Glutamatergic neuron (in vitro differentiated cells): ENCODE measurements at places on chromosomes 2 and 18.

GRCh38 chr18:22971038-22971437, 37.9 kb downstream of the RBBP8 start:
- H3K4me1 ChIP-seq: no peaks in the 10 kb centered on the region
- H3K36me3 ChIP-seq: no peaks in the 10 kb centered on the region
- DNase-seq: no peak
- no peaks in the 10 kb centered on the region for H3K27me3 ChIP-seq
- no peak overlapping the region for H3K27ac ChIP-seq

DNA sequence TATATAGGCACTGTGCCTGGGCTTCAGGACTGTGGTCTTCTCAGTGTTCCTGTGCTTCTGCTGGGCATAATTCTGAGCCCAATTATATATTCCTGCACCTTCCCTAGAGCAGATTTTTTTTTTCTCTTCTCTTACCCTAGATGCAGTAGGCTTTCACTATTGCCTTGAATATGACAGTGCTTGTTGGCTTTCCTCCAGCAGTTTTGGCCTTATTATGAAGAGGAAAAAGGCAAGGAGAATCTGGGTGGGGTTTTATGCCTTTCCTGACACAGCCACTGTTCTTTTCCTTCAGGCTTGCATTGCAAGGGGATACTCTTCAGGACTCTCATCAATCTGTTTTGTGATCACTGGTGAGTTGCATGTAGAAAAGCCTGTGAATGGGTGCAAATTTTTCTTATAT, 221.9 kb upstream of the CELF4 start:
- H3K36me3 ChIP-seq: no peaks in the 10 kb centered on the region
- H3K27ac ChIP-seq: no peak overlapping the region
- H3K4me1 ChIP-seq: no peaks in the 10 kb centered on the region
- H3K27me3 ChIP-seq: no peaks in the 10 kb centered on the region
- H3K4me3 ChIP-seq: no peak overlapping the region

DNA sequence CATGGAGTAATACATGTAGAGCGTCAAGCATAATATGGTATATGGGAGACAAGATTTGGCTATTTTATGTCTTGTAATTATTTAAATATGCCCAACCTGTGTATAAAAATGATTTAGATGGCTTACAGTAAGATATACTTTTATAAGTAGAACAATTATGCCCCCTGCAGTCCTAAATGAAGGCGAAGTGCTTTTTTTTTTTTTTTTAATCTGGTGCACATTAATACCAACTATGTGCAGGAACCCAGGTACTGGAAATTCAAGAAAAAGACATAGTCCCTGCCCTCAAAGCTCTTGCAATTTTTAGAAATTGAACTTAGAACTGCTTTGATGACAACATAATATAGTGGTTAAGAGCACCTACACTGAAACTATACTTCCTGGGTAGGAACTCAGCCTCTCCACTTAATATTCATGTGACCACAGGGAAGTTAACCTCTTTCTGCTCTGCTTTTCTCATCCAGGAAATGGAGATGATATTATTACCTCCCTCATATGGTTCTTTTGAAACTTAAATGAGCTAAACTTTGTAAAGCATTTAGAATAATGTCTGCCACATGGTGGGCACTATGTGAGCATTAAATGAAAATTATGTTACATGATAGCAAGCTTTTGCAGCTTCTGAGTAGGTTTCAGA, 38.1 kb downstream of the AFTPH start:
- no peak for DNase-seq
- no peak overlapping the region for H3K4me3 ChIP-seq
- H3K27me3 ChIP-seq: no peaks in the 10 kb centered on the region
- no peak overlapping the region for H3K27ac ChIP-seq
- H3K4me1 ChIP-seq: no peaks in the 10 kb centered on the region
- H3K36me3 ChIP-seq: no peaks in the 10 kb centered on the region

DNA sequence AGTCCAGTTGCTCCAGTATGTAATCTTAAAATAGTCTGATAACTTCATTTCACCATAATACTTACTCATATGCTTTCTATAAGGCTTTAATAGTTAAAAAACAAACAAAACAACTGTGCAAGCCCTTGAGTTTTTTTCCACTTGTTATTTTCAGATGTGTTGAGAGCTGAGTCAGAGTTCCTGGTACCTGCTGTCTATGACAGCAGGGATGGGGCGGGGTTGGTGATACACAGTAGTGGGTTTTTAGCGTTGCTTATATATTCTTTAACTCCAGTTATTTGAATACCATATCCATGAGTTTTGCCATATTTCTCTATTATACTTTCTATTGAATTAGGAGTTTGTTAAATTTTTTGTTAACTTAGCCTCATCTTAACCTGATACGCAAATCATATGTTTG, 5.0 kb downstream of the NAPG start:
- H3K27me3 ChIP-seq: peaks cover 3% of the 10 kb centered on the region
- peak overlapping the region; percentile 91 for H3K27ac ChIP-seq
- no peaks in the 10 kb centered on the region for H3K36me3 ChIP-seq
- peaks cover 26% of the 10 kb centered on the region for H3K4me1 ChIP-seq

DNA sequence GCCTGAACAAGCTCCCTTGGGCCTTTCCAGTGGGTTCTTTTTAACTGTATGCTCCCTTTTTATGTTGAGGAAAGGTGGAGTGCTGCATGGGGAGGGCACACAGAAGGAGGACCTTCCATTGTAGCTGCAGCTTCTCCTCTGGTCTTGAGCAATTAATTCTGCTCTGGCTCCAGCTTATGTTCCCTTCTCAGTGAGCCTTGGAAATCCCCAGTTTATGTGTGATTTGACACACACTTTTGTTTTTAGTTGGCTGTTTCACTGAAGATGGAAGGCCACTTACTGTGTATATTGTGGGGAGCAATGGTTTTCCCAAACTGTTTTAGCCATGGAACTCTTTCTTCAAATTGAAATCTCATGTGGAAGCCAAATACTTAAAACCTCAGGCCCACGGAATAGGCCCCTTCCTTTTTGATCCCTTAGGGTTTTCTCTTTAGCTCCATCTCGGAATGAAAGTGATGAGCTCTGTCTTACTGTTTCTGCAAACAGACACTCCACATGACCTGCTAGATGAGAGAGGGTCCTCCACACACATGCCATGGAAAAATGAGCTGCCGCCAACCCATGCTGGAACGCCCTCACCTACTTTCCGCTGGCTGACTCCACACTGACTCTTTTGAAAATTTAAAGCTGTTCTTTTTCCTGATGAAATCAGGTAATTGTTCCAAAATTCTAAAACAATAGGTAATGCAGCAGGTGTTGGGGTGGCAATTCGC, 280.9 kb upstream of the SIX2 start:
- no peaks in the 10 kb centered on the region for H3K4me1 ChIP-seq
- DNase-seq: no peak
- no peak overlapping the region for H3K27ac ChIP-seq
- no peaks in the 10 kb centered on the region for H3K36me3 ChIP-seq
- H3K27me3 ChIP-seq: peaks cover 6% of the 10 kb centered on the region

- DNase-seq: no peak
- H3K4me3 ChIP-seq: no peak overlapping the region
- no peaks in the 10 kb centered on the region for H3K27me3 ChIP-seq
- H3K27ac ChIP-seq: no peak overlapping the region
- H3K36me3 ChIP-seq: no peaks in the 10 kb centered on the region
Measured at GRCh38 chr2:132651115-132652045, 18.6 kb downstream of the LYPD1 start.

DNA sequence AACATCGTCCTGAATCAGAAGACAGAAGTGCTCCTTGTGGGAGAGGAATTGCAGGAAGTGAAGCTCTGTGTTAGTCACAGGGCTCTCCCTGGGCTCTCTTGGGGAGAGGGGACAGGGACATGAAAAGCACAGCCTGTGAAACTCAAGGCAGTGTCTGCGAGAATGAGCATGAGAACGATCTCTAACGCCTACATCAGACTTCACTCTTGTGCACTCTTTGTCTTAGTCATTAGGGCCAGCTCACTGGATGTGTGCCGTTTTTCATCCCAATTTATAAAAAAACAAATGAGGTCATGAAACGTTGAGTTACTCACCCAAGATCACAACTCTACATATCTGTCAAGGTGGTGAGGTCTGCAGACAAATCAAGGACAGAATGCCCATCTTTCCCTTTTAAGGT, 27.0 kb upstream of the TWIST2 start:
- peaks cover 7% of the 10 kb centered on the region for H3K27me3 ChIP-seq
- H3K27ac ChIP-seq: no peak overlapping the region
- no peak for DNase-seq

- DNase-seq: no peak
- H3K4me3 ChIP-seq: no peak overlapping the region
- no peak overlapping the region for H3K27ac ChIP-seq
- H3K27me3 ChIP-seq: peaks cover 7% of the 10 kb centered on the region
- H3K4me1 ChIP-seq: peaks cover 3% of the 10 kb centered on the region
Measured at GRCh38 chr2:233795735-233796171, 17.6 kb downstream of the MROH2A start.

DNA sequence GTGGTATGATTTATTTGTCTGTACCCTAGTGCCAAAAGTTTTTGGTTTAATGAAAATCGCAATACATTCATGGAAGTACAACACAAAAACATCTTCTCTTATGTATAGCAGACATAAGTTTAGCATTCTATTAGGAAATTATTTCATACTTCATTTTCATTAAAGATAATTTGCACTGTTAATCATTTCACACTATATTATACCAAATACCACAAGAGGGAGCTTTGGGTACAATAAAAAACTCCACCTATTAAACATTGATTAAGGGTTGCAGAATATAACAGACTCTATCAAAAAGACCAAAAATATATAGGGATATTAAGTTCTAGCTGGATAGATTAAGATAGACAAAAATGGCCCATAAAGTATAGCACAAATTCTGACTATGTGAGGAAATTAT, 79.0 kb downstream of the SLC66A3 start:
- no peak for DNase-seq
- H3K36me3 ChIP-seq: no peaks in the 10 kb centered on the region
- H3K27ac ChIP-seq: no peak overlapping the region
- H3K4me3 ChIP-seq: no peak overlapping the region
- H3K27me3 ChIP-seq: peaks cover 2% of the 10 kb centered on the region

- H3K4me3 ChIP-seq: no peak overlapping the region
- no peaks in the 10 kb centered on the region for H3K27me3 ChIP-seq
- no peaks in the 10 kb centered on the region for H3K36me3 ChIP-seq
- H3K27ac ChIP-seq: no peak overlapping the region
- H3K4me1 ChIP-seq: no peaks in the 10 kb centered on the region
Measured at GRCh38 chr18:74617486-74617885, 19.8 kb downstream of the ZNF407 start.

DNA sequence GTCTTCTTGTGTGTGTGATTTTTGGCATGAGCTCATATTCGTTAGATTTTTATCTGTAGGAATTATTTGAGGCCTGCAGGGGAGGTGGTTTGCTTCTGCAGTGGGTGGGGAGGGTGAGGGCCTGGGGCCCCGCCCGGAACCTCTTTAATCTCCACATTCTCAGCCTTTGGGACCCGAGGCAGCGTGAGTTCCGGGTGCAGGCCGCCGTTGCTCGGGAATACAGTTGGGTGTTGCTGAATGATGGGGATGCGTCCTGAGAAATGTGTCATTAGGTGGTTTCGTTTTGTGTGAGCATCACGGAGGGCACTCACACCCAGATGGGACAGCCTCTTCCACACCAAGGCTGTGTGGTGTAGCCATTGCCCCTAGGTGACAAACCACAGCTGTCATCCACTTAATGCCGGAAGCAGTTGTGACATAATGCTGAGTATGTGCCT, 13.7 kb upstream of the GAL3ST2 start:
- DNase-seq: no peak
- H3K36me3 ChIP-seq: peaks cover 10% of the 10 kb centered on the region
- H3K27me3 ChIP-seq: peaks cover 4% of the 10 kb centered on the region
- peaks cover 5% of the 10 kb centered on the region for H3K4me1 ChIP-seq

DNA sequence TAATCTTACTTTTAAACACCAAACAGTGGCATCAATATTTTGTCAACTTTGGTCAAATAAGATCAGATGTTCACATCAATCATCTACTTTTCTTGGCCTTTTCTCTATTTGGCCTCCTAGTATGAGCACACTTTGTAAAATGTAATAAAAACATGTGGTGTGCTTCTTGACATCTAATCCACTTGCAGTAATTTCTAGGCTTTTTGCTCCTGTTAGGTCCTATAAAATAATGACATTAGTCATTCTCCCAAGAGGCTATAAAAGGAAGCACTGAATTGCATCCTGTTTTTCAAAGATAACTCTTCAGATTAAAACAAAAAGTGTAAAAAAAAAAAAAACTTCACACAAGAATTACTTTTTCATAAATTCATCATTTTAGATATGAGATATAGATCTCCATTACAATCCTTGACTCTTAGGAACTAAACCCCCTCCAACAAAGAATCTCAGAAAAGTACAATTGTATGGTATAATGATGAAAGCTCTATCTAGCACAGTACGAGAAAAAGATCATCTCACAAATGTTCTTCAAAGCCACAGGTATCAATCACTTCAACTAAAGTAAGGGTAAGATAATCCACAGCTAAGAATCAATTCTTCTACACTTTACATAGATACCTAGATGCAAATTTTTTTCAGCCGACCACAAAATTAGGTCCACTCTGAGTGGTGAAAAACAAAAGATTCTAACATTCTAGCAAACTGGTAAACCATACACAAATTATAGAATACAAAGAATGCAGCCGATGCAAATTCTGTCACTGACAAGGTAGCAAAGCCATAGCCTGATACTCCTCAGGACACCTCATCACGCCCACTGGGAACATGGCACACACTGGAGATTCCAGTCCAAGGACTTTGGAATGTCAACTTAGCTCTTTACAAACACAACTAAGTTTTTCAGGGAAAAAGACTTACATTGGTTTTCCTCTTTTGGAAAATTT, 2.7 kb downstream of the BCL2 start:
- no peak overlapping the region for H3K27ac ChIP-seq
- DNase-seq: no peak
- peaks cover 8% of the 10 kb centered on the region for H3K4me1 ChIP-seq
- no peaks in the 10 kb centered on the region for H3K36me3 ChIP-seq

GRCh38 chr2:75462721-75463120, 98.0 kb downstream of the EVA1A start:
- no peaks in the 10 kb centered on the region for H3K4me1 ChIP-seq
- DNase-seq: no peak
- H3K4me3 ChIP-seq: no peak overlapping the region
- H3K36me3 ChIP-seq: no peaks in the 10 kb centered on the region

- peaks cover 18% of the 10 kb centered on the region for H3K36me3 ChIP-seq
- H3K27ac ChIP-seq: no peak overlapping the region
- H3K27me3 ChIP-seq: peaks cover 12% of the 10 kb centered on the region
Measured at GRCh38 chr18:48687346-48688042, 148.7 kb downstream of the CTIF start.

DNA sequence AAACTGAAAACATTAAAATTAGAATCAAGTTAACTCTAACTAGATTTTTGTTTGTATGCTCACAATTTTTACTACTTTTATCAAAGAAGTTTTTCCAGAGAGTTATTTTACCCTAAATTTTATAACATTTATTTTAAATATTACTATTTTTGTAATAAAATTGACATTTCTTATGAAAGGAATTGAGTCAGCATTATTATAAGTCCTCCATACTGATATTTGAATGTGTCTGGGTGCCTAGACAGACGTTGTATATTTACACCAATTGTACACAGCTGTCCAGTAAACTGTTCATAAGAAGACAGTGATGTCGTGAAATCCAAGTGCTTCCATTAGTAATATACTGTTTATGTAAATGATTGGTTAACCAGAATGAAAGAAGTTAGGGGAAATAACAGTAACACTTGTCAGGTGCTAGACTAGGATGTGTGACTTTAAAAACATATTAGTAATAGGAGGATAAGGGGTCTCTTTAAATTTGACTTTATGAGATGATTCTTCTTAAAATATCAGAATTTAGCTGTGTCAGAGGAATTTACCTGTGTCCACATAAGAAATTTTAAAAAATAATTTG, 73.7 kb downstream of the TANK start:
- peak overlapping the region; percentile 40 for H3K27ac ChIP-seq
- DNase-seq: no peak
- no peak overlapping the region for H3K4me3 ChIP-seq
- H3K36me3 ChIP-seq: no peaks in the 10 kb centered on the region
- peaks cover 13% of the 10 kb centered on the region for H3K27me3 ChIP-seq
